ENCODE measurements at places on chromosomes 3 and 15. TPM values are rescaled to one million over a fixed set of nuclear protein-coding genes. Genes with fewer than 3 reads are reported as not detected.

DNA sequence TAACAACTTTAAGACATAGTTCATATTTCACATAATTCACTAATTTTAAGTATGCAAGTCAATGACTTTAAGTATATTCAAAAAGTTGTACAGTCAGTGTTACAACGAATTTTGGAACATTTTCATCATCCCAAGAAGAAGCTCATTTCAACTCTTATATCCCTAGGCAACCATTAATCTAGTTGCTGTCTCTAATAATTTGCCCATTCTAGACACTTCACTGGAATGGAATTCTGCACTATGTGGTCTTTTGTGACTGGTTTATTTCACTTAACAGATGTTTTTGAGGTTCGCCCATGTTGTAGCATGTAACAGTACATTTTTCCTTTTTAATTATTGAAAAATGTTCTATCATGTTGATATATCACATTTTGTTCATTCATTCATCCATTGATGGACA lies 104.2 kb upstream of the SPRED1 start:
- DNase-seq, result no peak

DNA sequence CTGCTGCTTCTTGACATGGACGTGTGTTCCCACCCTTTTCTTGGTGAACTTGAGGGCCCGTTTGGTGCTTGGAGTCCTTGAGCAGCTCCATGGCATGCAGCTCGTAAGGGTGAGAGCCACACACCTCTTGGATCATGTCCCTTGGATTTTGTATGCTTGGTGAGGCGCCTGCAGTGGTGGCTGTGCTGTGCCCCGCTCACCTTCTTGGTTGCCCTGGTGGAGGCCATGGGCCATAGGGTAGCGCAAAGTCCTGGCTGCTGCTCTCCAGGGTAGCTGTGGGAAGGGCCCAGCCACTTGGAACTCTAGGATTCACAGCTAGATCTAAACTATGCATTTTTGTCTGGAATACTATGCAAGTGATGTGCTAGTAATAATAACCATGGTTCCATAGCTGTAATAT lies 26.7 kb upstream of the DPPA4 start:
- no peak for DNase-seq

DNA sequence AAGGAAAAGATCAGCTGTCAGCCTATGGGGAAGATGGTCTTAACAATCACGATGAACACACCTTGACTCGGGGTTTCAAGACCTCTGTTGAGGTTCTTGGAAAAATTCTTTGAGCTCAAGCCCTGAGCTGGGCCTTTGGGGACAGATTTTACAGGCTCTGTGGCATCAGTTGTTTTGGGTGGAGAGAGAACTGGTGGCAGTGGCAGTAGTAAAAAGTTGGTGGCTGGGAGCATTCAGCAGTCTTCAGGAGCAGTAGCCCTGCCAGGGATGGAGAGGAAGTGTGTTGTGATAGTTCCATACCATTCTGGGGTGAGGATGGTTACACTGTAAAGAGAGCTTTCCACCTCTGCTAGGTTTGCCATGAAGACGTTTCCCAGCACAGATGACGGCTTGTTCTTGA lies 4.9 kb upstream of the KY start:
- no peak for DNase-seq

The ADAMTS9 gene
- 9.1 TPM for total RNA-seq

The HRG gene
- not detected for total RNA-seq

The RETNLB gene
- total RNA-seq, result not detected

All from Caki2 (cell line).